ENCODE measurements at places on chromosomes 3 and 15.

DNA sequence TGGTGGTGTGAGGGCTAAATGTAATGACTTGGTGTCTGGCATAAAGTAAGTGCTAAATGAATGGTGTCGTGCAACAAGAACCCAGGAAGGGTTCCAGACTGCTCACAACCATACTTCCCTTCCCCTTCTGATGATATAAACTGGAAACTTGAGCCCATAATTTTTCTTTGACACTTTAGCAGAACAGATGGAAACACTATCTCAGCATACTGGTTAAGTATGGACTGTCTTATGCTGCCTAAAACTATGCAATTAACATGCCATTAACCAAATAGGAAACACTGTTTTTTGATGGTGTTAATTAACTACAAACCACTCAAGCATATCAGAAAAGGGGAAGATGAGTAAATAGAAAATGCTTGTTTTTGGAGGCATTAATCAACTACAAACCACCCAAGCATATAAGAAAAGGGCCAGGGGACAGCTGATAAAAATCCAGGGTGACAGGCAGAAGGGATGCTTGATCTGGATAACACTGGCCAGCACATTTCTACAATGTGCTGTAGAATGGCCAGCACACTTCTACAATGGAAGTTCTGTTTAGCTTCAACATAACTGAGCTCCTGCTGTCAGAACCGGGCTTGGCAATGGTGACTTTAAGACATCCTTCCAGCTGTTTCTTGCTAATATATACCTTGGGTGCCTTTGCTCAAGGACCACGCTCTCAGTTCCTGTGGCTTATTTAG is 85.5 kb upstream of the FAM3D start:
- no peak for DNase-seq

DNA sequence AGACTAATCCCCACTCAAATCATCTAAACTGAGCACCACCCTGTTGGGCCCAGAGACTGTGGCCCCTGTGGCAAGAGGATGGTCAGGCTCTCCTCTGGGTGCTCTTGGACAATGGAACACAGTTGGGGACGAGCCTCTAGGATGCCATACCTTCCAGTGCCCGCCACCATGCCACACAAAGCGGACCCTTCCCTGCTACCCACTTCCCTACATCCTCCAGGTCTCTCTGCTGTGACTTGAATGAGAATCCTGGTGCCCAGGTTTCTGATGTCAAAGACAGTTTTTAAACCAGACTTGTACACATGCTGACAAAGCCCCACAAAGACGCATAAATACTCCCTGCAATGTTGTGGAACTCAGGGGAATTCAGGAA is 4.7 kb downstream of the CCDC51 start:
- no peak for DNase-seq

GRCh38 chr15:79919090-79919748 is 22.4 kb upstream of the MTHFS start:
- no peak for DNase-seq

GRCh38 chr15:80777137-80777536 is 2.0 kb upstream of the CEMIP start:
- DNase-seq: no peak

All from activated CD8-positive, alpha-beta memory T cell treated with anti-CD3 and anti-CD28 coated beads, Interleukin-2, amount 50 U/mL, for 4 hours (primary cell).